ENCODE measurements at places on chromosomes 5 and 9.

DNA sequence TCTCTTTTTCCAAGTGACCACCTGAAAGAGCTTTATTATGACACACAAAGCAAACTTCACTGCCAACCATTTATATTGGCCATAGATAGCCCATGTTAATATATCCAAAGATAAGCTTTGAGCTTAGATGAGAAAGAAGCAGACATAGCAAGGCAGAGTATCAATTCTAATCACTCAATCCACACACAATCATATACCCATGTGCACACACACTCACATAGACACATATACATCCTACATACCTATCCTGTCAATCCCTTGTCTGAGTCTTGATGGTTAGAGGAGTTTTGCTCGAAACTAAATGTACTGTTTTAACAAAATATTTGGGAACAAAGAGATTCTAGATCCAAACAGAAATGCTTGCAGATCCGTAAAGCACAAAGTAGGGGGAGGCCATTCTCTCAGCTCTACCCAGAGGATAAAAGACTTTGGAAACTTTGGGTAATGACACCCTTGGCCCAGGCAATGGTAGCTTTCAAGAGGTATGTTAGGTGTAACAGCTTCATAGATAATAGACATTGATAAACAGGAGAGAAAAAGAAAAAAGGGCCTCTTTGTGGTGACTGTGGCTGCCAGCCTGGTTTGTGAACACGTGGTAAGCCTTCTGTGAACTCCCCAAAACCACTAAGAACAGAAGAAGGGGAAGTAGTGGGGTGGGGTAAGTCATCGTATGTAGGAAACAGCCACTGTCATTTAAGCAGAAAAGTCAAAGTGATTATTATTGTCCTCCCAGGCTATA is 121.6 kb downstream of the TLR4 start:
- peak; percentile 11 for DNase-seq

DNA sequence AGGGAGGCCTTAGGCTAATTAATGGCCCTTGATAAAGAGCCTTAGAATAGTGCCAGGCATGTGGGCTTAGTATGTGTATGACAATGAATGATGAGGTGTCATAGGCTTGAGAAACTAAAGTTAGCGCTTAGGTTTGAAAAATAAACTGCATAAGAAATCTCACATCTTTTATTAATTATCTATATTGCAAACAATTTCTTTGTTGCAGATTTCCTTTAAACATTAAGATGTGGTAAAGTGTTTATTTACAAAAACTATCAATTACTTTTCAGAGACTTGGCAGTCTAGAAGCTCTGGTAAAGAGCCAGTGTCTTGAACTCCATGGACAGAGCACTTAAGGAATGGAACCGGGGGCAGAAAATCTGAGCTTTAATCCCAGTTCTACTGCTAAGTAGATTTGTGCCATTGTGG is 23.1 kb downstream of the MAP1B start:
- no peak for DNase-seq

- no peak for DNase-seq
These were observed 450.3 kb upstream of the CLINT1 start for GRCh38 chr5:158309088-158309807.

GRCh38 chr9:120775859-120776258 is 17.4 kb downstream of the FBXW2 start:
- no peak for DNase-seq

DNA sequence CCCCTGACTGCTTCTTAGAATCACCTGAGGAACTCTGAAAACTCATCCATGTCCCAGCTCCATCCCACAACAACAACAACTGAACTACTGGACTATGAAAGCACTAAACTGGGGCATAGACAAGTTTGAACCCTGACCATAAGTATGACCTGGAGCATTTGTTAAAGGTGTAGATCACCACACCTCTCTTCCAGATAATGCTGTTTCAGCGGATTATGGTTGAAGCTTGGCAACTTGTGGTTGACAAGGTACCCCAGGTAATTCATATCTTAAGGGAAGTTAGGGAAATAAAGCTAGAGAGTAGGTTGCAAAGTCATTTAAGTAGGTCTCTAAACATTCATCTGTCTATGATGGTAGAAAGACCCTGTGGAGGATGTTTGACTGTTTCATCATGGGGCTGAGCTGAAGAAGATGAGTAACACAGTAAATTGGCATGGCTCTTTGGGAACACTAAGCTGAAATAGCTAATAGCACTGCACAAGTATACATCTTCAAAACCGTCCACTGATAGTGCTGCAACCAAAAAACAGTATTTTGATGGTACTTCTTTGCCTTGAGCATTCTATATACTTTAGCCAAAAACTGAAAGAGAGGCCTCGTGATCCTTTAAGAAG is 80.2 kb downstream of the TMEM174 start:
- no peak for DNase-seq

GRCh38 chr5:67289763-67290521 is 93.3 kb upstream of the CD180 start:
- DNase-seq = no peak

Data from stimulated activated CD8-positive, alpha-beta memory T cell treated with anti-CD3 and anti-CD28 coated beads, Interleukin-4, amount 100 ng/mL, for 4 hours (primary cell).